ENCODE measurements at places on chromosomes 12 and 14.

GRCh38 chr14:65255029-65255545 is 152.8 kb upstream of the MAX start:
- no peak for DNase-seq

DNA sequence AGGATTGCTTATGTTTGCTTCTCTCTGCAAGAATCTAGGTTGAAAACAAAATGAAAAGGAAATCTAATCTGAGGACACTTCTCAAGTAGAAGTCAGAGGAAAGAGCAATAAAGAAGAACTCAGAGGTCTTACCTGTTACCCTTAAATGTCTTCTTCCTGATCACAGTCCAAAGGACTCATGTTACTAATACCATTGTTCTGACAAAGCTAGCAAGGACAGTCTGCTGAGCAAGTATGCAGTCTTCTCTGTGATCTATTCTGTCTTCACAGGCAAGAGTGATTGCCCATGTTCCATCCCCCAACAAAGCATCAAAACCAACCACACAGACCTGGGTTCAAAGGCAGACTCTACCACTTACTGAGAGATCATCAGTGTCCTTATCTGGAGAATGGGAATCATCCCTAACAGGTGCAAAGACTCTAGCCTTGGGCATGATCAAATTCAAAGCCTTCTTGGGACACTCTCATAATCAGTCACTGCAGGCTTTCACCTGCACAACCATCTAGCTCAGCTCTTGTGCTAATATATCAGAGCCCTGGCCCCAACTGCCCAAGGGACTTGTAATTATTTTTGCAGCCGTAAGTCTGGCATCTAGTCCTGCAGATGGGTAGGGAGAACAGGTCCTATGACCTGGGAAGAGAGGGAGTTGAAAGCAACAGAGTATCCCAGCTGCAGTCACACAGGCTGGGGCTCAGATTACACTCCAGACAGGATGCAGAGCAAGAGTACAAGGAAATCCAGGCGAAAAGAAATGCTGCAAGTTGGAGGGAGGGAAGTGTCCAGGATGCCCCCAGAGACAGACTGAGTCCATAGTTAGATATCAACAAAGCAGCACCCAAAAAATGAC is 97.9 kb upstream of the NUDT4 start:
- no peak for DNase-seq

GRCh38 chr14:32306549-32306948 is 22.5 kb upstream of the AKAP6 start:
- DNase-seq = no peak

GRCh38 chr12:124727264-124727800 is 136.3 kb downstream of the SCARB1 start:
- no peak for DNase-seq

GRCh38 chr12:114500775-114501473 is 95.0 kb upstream of the TBX5 start:
- DNase-seq = no peak

GRCh38 chr14:61677479-61677878 is 17.8 kb upstream of the HIF1A start:
- DNase-seq = no peak

GRCh38 chr12:127613056-127613455 is 653.9 kb upstream of the TMEM132C start:
- DNase-seq = no peak

DNA sequence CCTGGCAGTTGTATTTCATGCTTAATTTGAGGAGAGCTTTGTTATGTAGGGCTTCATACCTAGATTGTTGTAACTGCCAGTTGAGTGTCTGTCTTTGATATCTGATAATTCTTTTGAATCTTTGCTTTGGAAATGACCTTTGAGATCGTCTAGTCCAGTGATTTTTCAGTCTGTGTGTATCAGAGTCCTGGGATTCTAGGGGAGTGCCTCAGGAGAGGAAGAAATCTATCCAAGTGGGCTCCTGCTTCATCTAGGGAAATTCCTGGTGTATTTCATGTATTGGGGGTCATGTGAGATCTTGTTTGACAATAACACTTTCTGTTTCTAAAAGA is 98.6 kb downstream of the FIGNL2 start:
- DNase-seq = no peak

DNA sequence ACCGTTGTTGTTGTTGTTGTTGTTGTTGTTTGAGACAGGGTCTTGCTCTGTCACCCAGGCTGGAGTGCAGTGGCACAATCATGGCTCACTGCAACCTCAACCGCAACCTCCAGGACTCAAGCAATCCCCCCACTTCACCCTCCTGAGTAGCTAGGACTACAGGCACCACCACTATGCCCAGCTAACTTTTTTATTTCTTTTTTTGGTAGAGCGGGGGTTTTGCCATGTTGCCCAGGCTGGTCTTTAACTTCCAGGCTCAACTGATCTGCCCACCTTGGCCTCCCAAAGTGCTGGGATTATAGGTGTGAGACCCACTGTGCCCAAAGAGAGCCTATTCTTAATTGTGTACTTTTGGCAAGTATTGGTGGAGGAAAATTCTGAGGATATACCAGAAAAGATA is 25.7 kb downstream of the MOK start:
- no peak for DNase-seq

DNA sequence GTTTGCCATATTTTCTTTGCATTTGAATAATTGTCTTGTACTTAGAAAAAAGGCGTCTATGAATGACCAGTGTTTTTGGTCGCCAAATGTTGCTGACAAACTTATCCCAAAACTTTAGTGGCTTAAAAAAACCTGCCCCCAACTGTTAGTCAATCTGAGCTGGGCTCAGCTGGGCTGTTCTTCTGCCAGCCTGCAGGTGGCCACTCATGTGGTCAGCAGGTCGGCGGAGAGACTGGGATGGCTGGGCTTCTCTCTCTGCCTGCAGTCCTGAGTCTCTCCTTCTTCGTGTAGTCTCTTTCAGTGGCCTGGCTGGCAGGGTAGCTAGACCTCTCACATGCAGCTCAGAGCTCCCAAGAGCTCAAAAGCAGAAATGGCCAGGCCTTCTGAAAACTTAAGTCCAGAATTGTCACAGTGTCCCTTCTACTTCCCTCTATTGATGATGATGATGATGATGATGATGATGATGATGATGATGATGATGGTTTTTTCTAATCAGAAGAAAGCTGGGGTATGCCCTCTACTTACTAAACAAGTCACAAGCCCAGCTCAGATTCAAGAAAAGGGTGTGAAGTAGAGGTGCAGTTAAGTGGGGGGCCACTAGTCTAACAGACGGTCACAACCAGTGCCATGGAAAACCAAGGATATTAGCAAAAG is 87.9 kb downstream of the PTPN11 start:
- DNase-seq = no peak

GRCh38 chr12:118063576-118064391 is 2.8 kb upstream of the WSB2 start:
- no peak for DNase-seq

GRCh38 chr12:68370006-68370590 is 37.9 kb upstream of the MDM1 start:
- no peak for DNase-seq

GRCh38 chr12:54935235-54935951 is 49.2 kb downstream of the TESPA1 start:
- no peak for DNase-seq

- no peak for DNase-seq
Observed at GRCh38 chr12:107668320-107669098, 17.1 kb upstream of the PWP1 start.
